ENCODE measurements at places on chromosomes 3 and 15. TPM values are rescaled to one million over a fixed set of nuclear protein-coding genes. Genes with fewer than 3 reads are reported as not detected.

The EPHA3 gene
- total RNA-seq = not detected

GRCh38 chr3:169694117-169694516 is 30.6 kb upstream of the MECOM start:
- H3K36me3 ChIP-seq = no peaks in the 10 kb centered on the region
- H3K4me3 ChIP-seq = no peak overlapping the region
- DNase-seq = no peak

- no peaks in the 10 kb centered on the region for H3K36me3 ChIP-seq
- no peaks in the 10 kb centered on the region for H3K27me3 ChIP-seq
- no peak overlapping the region for H3K27ac ChIP-seq
- no peaks in the 10 kb centered on the region for H3K4me1 ChIP-seq
- no peak overlapping the region for H3K4me3 ChIP-seq
These were observed 142.0 kb upstream of the PDZRN3 start for GRCh38 chr3:73766599-73767381.

The IL17RE gene
- total RNA-seq = 14.3 TPM

DNA sequence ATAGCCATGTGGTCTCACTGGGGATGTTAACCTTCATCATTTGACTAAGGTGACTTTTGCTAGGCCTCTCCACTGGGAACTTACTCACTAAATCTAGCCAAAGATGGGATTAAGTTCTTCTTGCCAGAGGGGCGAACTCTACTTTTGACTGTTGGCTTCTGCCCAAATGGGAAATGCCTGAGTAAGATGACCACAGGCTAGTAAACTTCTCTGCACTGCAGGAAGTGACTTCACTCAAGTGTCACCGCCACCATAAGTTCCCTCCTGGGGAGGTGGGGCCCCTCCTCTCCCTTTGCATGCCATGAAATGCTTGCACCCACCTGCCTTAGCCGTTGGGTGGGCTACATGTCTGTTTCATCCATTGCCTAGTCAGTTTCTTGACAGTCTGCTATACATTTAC is 388.3 kb downstream of the FEZF2 start:
- H3K27me3 ChIP-seq = no peaks in the 10 kb centered on the region
- no peak overlapping the region for H3K4me3 ChIP-seq
- no peak for DNase-seq
- peaks cover 15% of the 10 kb centered on the region for H3K4me1 ChIP-seq
- H3K36me3 ChIP-seq = no peaks in the 10 kb centered on the region

The CPNE9 gene
- 0.98 TPM for total RNA-seq

The SLC24A5 gene
- total RNA-seq = not detected

The GOLGA6L25 gene
- not detected for total RNA-seq

DNA sequence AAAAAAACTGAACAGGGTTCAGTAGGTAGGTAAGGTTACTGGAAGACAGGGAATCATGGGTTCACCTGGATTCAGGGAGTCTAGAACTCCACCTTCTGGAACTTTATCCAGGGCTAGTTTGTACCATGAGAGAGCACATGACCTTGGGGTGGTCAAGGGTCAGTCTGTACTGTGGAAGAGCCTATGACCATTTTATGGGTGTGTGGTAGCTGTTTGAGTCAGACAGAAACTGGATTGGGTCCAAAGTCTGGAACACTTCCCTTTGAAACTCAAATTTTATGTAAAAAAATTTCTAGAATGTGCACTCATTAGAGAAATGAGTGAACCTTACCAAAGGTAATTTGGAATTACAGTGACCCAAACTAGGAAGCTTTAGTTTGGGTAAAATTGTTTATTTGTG is 486.0 kb upstream of the AGTR1 start:
- no peak overlapping the region for H3K4me3 ChIP-seq
- H3K4me1 ChIP-seq = no peaks in the 10 kb centered on the region
- no peaks in the 10 kb centered on the region for H3K36me3 ChIP-seq
- H3K27ac ChIP-seq = no peak overlapping the region

The SEMA3G gene
- 4.2 TPM for total RNA-seq

DNA sequence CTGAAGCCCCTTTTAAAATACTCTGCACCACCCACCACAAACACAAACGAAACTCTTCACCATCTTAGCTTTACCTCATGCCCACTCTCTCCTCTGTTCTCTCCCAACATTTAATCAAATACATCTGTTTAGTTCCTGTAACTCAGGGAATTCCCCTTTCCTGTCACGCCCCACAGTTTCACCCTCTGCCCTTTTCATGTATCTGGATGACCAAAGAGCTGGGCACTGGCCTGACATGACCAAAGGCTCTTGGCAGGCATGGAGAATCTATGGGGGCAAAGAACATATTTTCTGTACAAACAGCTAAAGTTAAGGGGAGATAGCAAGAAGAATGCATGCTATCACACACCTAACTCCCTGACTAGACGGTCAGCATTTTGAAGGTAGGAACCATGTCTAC is 270.0 kb downstream of the TBL1XR1 start:
- H3K4me3 ChIP-seq = no peak overlapping the region
- H3K27me3 ChIP-seq = no peaks in the 10 kb centered on the region
- H3K27ac ChIP-seq = no peak overlapping the region

The SERPINI2 gene
- 0.27 TPM for total RNA-seq

DNA sequence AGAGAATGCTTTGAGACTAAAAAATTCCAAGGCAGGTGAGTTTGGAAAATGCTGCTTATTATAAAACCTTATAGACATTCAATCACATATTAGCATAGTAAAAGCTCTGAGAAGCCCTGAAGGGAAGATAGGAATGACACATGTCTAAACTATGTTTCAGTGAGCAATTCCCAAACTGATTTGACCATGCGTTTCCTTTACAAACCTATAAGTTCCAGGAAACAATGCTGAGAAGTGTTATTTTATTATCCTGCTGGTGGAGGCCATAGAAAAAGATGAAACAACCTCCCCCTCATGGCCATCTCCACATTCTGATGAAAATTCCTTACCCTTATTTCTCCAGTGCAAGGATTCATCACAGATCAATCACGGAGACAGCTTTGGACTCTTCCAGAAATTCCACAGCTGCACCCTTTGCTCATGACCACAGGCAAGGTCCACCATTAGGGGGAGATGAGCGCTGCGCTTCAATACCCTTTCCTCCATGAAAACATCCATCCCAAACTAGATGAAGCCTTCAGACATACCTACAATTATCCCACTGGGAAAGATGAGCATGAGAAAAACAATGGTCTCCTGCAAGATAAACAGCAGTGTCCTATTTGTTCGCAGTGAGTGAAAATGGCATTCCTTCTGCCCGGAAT is 372.1 kb downstream of the MAGI1 start:
- no peaks in the 10 kb centered on the region for H3K4me1 ChIP-seq
- no peaks in the 10 kb centered on the region for H3K36me3 ChIP-seq
- H3K27ac ChIP-seq = no peak overlapping the region
- no peak overlapping the region for H3K4me3 ChIP-seq
- no peaks in the 10 kb centered on the region for H3K27me3 ChIP-seq
- DNase-seq = no peak

The OXTR gene
- 1.3 TPM for total RNA-seq

DNA sequence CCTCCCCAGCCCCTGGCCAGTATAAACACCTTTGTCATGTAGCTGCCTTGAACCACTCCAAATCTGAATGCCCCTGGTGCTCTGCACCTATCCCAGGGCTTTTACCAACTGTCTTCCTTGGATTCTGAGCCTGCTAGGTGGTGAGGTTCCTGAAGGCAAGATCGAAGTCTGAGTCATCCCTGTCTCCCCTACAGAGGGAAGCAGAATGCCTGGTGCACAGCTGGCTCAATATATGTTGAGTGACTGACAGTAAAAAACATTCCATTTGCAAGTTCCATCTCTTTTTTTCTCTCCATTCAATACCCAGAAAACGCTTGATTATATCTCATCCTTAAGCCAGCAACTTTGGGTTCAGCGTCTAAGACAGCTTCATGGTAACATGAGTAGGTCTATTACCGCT is 24.7 kb downstream of the SLC24A1 start:
- H3K27ac ChIP-seq = no peak overlapping the region
- no peaks in the 10 kb centered on the region for H3K4me1 ChIP-seq
- no peaks in the 10 kb centered on the region for H3K27me3 ChIP-seq
- H3K4me3 ChIP-seq = no peak overlapping the region

GRCh38 chr15:99230867-99231266 is 18.5 kb downstream of the TTC23 start:
- H3K27me3 ChIP-seq = no peaks in the 10 kb centered on the region
- H3K4me1 ChIP-seq = no peaks in the 10 kb centered on the region
- no peaks in the 10 kb centered on the region for H3K36me3 ChIP-seq
- no peak for DNase-seq
- no peak overlapping the region for H3K27ac ChIP-seq
- H3K4me3 ChIP-seq = no peak overlapping the region

DNA sequence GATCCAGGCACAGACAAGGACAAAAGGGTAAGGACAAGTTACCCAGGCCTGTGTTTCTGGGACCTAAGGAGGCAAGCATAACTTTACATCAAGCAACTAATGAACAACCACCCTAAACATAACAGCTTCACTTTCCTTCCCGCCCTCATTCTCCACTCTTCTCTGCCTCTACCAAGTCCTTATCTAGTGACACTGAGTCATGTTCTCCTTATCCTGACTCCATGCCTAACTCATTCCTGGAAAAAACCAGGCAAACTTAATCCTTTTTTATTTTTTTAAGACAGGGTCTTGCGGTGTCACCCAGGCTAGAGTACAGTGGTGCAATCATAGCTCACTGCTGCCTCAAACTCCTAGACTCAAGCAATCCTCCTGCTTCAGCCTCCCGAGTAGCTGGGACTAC is 44.5 kb downstream of the TMEM44 start:
- no peak for DNase-seq
- H3K27ac ChIP-seq = no peak overlapping the region
- H3K36me3 ChIP-seq = no peaks in the 10 kb centered on the region
- peaks cover 25% of the 10 kb centered on the region for H3K4me1 ChIP-seq
- H3K4me3 ChIP-seq = no peak overlapping the region

GRCh38 chr3:23776352-23776891 is 29.3 kb upstream of the UBE2E1 start:
- no peaks in the 10 kb centered on the region for H3K36me3 ChIP-seq
- no peak for DNase-seq
- no peaks in the 10 kb centered on the region for H3K4me1 ChIP-seq
- H3K27ac ChIP-seq = no peak overlapping the region
- H3K27me3 ChIP-seq = no peaks in the 10 kb centered on the region

- no peak for DNase-seq
- no peak overlapping the region for H3K27ac ChIP-seq
- H3K4me1 ChIP-seq = peaks cover 13% of the 10 kb centered on the region
- no peaks in the 10 kb centered on the region for H3K36me3 ChIP-seq
These were observed 554 bp downstream of the CHST13 start for GRCh38 chr3:126524429-126524988.

The GHSR gene
- not detected for total RNA-seq

- no peaks in the 10 kb centered on the region for H3K36me3 ChIP-seq
- no peaks in the 10 kb centered on the region for H3K27me3 ChIP-seq
- H3K27ac ChIP-seq = no peak overlapping the region
- DNase-seq = no peak
These were observed 44.8 kb downstream of the PTPRG start for GRCh38 chr3:61606196-61606595.

GRCh38 chr15:71043373-71043772 is 71.9 kb upstream of the THSD4 start:
- H3K27me3 ChIP-seq = no peaks in the 10 kb centered on the region
- no peak for DNase-seq
- H3K36me3 ChIP-seq = no peaks in the 10 kb centered on the region
- H3K27ac ChIP-seq = no peak overlapping the region
- H3K4me1 ChIP-seq = no peaks in the 10 kb centered on the region

The CLDN1 gene
- total RNA-seq = 0.20 TPM

GRCh38 chr3:194840661-194841514 is 155.2 kb downstream of the FAM43A start:
- H3K27me3 ChIP-seq = no peaks in the 10 kb centered on the region
- no peaks in the 10 kb centered on the region for H3K36me3 ChIP-seq
- no peak overlapping the region for H3K27ac ChIP-seq

DNA sequence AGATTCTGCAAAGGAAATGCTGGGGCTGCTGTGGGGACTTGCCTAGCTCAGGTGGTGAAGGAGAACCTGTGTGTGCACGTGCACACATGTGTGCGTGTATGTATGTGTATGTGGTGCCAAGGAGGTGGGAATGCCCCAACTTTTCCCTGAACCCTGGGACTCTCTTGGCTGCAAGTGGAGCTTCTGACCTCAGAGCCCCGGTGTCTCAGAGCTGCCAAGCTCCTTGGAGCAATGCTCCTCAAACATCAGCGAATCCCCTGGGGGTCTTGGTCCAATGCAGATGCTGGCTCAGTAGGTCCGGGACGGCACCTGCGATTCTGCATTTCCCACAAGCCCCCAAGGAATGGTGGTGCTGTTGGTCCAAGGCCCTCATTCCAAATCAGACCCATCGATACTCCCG is 5.8 kb upstream of the SLC6A20 start:
- H3K27me3 ChIP-seq = no peaks in the 10 kb centered on the region
- H3K4me1 ChIP-seq = peaks cover 13% of the 10 kb centered on the region
- no peaks in the 10 kb centered on the region for H3K36me3 ChIP-seq
- DNase-seq = no peak
- H3K27ac ChIP-seq = no peak overlapping the region

DNA sequence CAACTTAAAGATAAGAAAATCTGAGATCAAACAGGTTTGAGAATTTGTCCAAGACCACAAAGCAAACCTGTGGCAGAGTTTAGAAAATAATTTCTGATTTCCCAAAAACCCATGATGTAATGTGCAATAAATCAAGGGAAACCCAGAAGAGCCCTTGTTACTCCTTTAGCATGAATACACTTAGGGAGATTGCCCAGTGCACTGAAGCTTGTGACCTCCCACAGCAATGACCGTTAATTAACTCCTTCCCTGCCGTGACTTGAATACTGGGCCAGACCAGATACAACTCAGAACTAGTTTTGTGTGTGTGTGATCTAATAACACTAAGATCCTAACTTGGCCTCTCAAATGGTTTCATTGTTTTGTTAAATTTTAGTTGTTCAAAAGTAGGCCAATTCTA is 2.5 kb downstream of the PRKAR2A start:
- H3K27me3 ChIP-seq = no peaks in the 10 kb centered on the region
- peaks cover 7% of the 10 kb centered on the region for H3K4me1 ChIP-seq
- H3K27ac ChIP-seq = no peak overlapping the region
- no peaks in the 10 kb centered on the region for H3K36me3 ChIP-seq
- no peak overlapping the region for H3K4me3 ChIP-seq

GRCh38 chr15:94412979-94413746 is 181.8 kb downstream of the MCTP2 start:
- peak; percentile 6 for DNase-seq
- H3K4me1 ChIP-seq = no peaks in the 10 kb centered on the region

DNA sequence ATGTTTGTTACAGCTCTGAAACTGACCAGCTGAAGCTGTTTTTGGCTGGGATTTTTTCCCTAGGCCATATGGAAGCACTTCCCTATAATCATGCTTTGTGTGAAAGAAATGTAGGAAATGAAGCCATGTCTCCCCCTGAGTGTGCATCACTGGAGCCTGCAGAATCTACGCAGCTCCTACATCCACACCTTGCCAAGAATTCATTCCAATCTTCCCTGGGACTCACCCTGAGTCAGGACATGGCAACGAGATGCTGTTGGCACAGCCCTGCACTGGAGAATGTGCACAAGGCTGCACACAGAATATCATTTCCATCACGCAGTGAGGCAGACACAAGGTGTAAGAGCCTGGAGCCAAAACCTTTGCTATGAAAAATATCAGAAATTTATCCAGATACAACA is 189.5 kb downstream of the ADAMTSL3 start:
- no peak for DNase-seq
- no peaks in the 10 kb centered on the region for H3K36me3 ChIP-seq
- peaks cover 11% of the 10 kb centered on the region for H3K27me3 ChIP-seq
- no peak overlapping the region for H3K4me3 ChIP-seq

The TMEM207 gene
- not detected for total RNA-seq
